ENCODE measurements at places on chromosomes 12 and 14.

- no peak for DNase-seq
These were observed 3.0 kb upstream of the MYF6 start for GRCh38 chr12:80704420-80704819.

GRCh38 chr12:82458101-82458500 is 99.8 kb downstream of the METTL25 start:
- no peak for DNase-seq

GRCh38 chr12:128797119-128798118 is 26.3 kb downstream of the SLC15A4 start:
- no peak for DNase-seq

DNA sequence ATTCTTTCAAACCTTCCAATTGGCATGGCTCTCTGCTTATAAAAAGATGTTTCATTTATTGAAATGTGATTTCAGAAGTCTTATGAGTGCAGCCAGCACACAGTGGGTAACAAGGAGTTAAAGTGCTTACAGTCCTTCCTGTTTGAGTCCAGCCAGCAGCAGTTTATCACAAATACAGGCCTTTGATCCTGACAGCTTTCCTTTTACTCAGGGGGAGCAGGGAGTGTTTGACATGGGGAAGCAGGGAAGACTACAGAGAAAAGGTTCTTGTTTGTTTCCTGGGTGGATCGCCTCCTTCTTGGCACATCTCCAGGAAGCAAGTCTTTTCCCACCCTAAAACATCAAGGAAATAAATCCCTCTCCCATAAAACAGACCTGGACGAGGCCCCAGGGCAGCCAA is 216.1 kb downstream of the MSRB3 start:
- DNase-seq: no peak

DNA sequence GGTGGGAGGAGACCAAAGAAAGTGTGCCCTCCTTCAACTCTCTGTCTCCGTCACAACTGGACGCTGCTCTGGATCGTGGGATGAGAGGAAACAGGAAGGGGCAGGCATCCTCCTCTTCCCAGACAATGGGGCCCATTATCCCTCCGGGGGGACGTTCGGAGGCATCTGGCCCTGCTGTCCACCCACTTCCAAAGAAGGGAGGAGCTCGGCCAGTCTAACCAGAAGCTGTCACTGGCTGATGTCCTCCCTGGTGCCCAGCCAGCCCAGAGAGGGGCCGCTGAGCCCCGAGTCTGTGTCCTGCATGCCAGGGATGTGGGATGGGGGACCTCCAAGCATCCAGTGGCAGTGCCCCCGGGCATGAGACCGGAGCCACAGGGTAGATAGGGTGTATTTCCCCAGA is 39.8 kb upstream of the MEG3 start:
- peak; percentile 48 for DNase-seq

DNA sequence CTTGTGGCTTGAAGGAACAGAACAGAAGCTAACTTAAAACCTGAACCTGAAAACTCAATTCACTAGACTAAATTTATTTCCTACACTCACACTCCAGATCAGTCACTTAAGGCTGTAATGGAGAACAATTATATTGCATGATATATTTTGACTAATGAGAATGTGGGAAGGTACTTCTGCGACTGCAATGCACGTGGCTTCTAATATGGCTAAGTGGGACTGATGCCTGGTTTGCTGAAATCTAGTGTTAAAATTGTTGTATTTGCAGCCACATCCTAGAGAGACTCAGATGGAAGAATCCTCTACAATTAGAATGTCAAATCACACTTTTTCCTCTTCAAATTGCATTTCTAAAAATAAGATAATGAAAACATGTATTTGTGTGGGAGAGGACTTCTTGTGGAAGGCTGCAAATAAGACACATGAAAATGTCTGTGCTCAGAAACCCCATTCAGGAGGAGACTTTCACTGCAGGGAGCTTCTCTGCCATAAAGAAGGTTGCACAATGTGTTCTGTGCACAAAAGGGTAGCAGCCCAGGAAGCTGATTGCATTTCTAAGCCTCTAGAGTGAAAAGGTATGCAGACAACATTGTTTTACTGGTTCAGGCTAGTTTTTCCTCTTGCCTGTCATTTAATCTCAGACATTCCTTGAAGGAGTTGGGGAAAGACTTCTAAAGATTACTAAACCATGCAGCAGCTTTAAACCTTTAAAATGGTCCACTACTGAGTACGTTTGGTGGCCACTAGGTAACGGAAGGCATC is 224.3 kb downstream of the NEDD1 start:
- DNase-seq: peak; percentile 50

- peak; percentile 49 for DNase-seq
These were observed 10.7 kb downstream of the TBX3 start for GRCh38 chr12:114673169-114673833.

- DNase-seq: no peak
These were observed 53.3 kb downstream of the TMTC1 start for GRCh38 chr12:29730481-29730880.

GRCh38 chr12:12874029-12874428 is 17.3 kb upstream of the GPRC5A start:
- DNase-seq: no peak

GRCh38 chr12:29739279-29739991 is 44.3 kb downstream of the TMTC1 start:
- no peak for DNase-seq

GRCh38 chr14:91298576-91298975 is 54.1 kb upstream of the GPR68 start:
- no peak for DNase-seq

- DNase-seq: no peak
These were observed 30.6 kb upstream of the C2CD5 start for GRCh38 chr12:22574921-22575320.

GRCh38 chr14:55781046-55781445 is 201.0 kb downstream of the KTN1 start:
- DNase-seq: no peak

GRCh38 chr14:58733451-58734208 is 95.9 kb downstream of the DACT1 start:
- DNase-seq: no peak

DNA sequence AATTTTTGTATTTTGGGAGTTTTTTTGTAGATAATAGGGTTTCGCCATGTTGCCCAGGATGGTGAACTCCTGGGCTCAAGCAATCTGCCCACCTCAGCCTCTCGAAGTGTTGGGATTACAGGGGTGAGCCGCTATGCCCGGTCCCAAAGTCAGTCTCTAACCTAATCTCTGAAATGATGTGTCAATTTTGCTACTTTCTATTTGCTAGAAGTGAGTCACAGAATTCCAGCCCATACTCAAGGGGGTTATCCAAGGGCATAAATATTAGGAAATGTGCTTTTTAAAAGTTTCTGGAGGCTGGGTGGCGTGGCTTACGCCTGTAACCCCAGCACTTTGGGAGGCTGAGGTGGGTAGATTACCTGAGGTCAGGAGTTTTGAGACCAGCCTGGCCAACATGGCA is 40.5 kb downstream of the RESF1 start:
- DNase-seq: no peak

DNA sequence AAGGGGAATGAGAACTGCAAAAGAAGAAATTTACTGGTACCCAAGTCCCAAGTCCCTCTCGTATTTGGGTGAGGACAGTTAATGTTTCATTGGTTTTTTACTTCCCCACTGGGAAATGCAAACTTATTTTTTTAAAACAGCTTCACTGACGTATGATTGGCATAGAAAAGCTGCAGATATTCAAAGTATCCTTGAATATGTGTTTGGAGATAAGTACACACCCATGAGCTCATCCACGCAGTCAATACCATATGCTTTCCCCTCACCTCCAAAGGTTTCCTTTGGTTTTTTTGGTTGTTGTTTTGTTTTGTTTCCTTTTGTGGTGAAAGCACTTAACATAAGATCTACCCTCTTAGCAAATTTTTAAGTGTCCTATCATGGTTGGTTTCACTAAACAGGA is 13.1 kb downstream of the TCTN2 start:
- DNase-seq: no peak

DNA sequence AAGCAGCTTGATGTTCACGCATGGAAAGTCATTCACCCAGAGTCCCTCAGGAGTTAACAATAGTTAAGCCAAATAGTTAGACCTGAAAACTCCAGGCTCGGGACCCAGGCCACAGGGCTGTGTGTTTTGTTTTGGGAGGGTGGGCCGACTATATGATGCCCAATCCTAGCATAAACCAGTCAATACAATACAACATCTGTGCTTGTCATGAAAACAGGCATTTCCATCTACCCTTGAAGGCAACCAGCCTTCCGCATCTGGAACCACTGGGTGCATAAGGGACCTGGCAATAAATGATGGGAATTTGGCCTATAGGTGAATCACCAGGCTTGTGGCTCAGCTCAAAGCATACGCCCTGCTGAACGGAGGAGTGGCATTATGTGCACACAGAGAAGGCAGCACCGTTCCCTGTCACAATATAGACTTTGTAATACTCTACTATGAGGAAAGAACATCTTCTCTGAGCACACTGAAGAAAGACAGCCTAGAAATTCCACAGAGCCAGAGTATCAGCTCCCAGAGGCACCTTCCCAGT is 91.0 kb upstream of the FOXN3 start:
- no peak for DNase-seq

DNA sequence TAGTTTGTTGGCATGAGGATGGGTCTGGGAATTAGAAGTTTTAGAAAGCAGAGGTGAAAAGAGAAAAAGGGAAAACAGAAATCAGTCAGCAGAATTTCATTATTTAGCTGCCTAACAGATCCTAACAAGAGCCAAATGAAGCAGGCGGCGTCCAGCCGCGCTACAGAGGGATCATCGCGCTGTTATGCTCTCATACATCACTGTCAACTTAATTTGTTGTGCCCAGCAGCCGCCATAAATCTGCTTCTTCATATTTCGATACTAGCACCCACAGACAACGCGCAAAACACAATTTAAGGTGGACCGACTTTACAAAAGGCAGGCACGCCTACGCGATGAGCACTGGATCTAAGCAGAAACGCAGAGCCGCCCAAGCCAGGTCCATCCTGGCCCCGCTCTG is 66.7 kb downstream of the SETD3 start:
- DNase-seq: peak; percentile 69

DNA sequence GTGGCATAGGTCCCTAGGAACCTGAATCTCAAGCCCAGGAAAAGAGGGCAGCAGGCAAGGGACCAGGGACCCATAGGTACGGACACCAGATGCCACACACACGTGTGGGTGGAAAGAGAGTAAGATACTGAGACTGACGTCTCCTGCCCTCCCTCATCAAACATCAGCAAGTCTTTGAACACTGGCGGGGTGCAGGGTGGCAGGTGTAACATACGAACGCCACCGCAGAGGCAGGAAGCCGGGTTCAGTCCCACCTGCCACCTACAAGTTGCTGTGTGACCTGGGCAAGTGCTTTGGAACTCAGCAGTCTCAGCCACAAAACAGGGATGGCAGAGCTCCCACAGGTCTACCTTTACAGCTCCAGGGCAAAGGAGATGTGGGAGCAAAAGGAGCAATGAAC is 11.1 kb downstream of the ACTN1 start:
- DNase-seq: no peak

DNA sequence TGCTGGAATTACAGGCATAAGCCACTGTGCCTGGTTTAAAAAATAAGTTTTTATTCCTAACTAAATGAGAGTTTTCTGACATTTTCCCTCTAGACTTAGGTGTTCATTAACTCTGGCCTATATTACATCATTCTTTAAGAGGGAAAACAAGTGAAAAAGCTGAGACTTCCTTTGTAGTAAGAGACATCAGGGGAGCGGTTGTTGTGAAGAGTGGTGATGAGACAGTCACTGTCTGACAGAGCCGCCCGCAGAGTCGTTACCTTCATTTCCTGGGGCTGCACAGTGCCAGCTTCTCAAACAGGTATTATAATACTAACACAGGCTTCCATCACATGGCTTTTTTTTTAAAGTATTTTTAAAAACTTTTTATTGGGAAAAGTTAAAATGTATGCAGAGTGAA is 19.7 kb upstream of the TDRD9 start:
- no peak for DNase-seq

- DNase-seq: no peak
These were observed 75.1 kb downstream of the SLC24A4 start for GRCh38 chr14:92397953-92398564.
